PC-3 (cell line): ENCODE measurements at places on chromosomes 5 and 9. TPM values are rescaled to one million over a fixed set of nuclear protein-coding genes. Genes with fewer than 3 reads are reported as not detected.

HINT1 gene
- total RNA-seq, result 214 and 243 TPM in 2 replicates

- no peaks in the 10 kb centered on the region for H3K4me1 ChIP-seq
- no peak overlapping the region for H3K27ac ChIP-seq
- no peak for DNase-seq
Measured at GRCh38 chr9:69045821-69046220, 10.3 kb downstream of the FXN start.

DNA sequence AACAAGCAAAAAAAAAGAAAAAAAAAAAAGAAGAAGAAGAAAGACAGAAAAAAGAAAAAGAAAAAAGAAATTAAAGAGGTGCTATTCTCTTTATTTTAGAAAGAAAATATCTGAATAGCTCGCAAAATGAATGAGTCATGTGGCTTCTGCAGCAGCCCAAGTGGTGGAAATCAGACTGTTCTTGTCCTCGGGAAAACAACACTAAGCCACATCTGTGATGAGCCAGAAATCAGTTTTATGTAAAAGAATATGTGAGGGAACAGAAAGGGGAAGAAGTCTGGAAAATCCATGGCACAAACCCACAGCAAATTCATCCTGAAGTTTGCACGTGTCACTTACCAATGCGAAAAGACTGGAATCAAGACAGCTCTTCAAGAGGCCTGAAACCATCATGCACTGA, 118.7 kb upstream of the GAS1 start:
- no peaks in the 10 kb centered on the region for H3K4me1 ChIP-seq
- no peak overlapping the region for H3K27ac ChIP-seq
- H3K4me3 ChIP-seq, result no peak overlapping the region
- no peaks in the 10 kb centered on the region for H3K27me3 ChIP-seq
- DNase-seq, result no peak

DNA sequence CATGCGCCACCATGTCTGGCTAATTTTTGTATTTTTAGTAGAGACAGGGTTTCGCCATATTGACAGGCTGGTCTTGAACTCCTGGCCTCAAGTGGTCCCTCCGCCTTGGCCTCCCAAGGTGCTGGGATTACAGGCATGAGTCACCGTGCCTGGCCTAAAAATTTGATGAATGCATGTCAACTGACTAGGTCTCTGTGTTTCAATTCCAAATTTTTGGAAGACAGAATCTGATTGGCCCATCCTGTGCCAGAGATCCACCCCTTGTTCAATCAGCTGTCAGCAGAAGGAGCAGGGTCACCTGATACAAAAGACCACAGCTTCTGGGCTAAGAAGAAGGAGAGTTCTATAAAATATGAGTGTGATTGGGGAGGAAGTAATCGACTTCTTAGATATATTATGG, 43.5 kb upstream of the COL15A1 start:
- no peak overlapping the region for H3K27ac ChIP-seq
- no peak overlapping the region for H3K4me3 ChIP-seq
- H3K4me1 ChIP-seq, result peaks cover 7% of the 10 kb centered on the region; the same call in 1 of the 2 replicates
- DNase-seq, result no peak
- no peaks in the 10 kb centered on the region for H3K27me3 ChIP-seq

DNA sequence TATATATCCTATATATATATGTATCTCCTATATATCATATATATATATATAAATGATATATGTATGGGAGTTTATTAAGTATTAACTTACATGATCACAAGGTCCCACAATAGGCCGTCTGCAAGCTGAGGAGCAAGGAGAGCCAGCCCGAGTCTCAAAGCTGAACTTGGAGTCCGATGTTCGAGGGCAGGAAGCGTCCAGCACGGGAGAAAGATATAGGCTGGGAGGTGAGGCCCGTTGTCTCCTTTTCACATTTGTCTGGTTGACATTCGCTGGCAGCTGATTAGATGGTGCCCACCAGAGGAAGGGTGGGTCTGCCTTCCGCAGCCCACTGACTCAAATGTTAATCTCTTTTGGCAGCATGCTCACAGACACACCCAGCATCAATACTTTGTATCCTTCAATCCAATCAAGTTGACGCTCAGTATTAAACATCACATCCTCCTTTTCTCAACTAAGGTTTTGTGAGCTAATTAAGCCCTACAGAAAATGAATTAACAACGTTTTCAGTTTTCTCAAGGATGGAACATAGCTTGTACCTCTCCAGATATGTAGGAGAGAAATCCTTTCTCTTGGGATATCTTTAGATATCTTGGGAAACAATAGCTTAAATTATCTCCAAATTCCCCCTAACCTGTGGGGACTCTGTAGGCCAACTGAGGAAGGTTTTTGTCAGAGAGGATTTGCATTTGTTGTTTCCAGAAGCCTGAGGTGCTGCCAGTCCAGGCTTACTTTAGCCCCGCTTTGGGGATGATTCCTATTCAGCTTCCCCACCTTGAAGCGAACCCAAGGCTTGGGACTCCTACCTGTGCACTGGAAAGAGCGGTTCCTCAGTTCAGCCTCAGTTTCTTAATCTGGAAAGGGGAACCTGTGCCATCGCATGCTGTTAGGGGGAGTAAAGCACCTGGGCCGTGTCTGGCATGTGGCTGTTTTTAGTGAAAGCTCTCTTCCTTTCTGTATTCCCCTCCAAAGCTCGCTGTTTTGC, 163.2 kb downstream of the CACNA1B start:
- H3K27me3 ChIP-seq, result peaks cover 56% of the 10 kb centered on the region
- no peaks in the 10 kb centered on the region for H3K4me1 ChIP-seq
- H3K27ac ChIP-seq, result no peak overlapping the region
- H3K36me3 ChIP-seq, result no peaks in the 10 kb centered on the region

DNA sequence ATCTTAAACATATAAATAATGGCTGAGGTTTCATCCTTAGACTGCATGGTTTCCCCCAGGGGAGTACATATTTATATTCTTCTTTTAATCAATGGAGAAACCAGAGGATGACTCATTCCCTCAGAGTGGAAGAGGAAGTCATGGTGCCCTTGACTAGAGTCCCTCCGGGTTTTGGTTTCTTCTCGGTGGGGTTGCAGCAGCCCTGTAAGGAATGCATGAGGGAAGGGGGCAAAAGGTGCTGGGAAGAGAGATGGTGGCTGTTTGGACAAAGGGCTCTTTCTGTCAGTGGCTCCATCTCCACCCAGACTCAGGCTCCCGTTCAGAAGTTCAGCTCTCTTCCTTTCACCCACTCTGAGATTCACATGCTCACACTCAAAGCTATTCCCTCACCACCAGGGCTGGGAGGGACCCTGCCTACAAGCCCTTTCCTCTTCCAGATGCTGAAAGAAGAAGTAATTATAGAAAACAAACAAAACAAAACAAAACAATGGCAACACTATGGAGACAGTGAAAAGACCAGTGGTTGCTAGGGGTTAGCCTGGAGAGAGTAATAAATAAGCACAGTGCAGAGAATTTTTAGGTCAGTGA, 129.8 kb upstream of the IL12B start:
- H3K36me3 ChIP-seq, result no peaks in the 10 kb centered on the region
- no peak overlapping the region for H3K4me3 ChIP-seq
- no peaks in the 10 kb centered on the region for H3K27me3 ChIP-seq
- no peak overlapping the region for H3K27ac ChIP-seq
- DNase-seq, result peak; percentile 9
